HAP-1 (cell line): ENCODE measurements at places on chromosomes 1 and 21.
A peak's percentile ranks its signal among the peaks of the same experiment; 100 is the strongest.

DNA sequence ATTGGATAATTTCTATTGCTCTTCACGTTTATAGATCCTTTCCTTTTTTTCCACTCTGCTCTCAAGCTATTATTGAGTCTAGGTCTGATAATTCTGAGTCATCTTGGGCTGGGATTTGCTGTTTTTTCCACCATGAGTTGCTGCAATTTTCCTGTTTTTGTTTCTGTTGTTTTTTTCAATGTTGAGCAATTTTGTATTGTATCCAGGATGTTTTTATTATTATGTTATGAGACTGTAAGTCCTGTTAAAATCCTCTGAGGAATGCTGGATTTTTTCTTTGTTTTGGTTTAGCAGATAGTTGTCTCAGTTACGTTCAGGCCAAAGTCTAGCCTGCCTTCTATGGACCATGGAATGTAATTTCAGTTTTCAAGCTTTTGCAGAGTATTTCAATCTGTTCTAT is 13.0 kb upstream of the SLC35A3 start:
- peak; percentile 58 for DNase-seq

GRCh38 chr1:162954824-162955223 is 93.8 kb upstream of the CCDC190 start:
- DNase-seq, result no peak

- DNase-seq, result no peak
Measured at GRCh38 chr1:10793129-10793651, 3.3 kb downstream of the CASZ1 start.

DNA sequence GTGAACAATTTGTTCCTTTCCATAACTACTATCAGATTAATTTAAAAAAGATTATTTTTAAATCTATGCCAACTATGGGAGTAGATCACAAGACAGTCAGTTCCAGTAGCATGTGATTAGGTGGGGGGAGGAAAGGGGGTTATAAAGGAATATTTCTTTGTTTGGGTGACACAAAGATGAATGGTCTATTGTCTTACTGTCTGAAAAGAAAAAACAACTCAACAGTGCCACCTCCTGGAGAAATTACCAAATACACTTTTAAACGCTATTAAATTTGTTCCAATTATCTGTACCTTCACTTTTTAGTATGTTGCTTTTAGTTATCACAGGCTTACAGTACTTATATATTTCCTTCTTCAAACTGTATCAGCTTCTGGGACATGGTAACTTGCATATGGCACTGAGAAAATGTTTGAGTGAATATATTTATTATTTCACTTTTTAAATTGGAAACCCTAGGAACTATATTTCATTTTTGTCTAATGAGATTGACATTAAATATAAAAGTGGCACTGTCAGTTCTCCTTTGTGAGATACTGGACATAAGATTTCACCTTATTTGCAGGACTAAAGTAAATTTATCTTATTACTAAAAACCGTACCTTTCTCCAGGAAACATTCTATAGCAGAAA is 1.7 kb upstream of the SORT1 start:
- peak; percentile 52 for DNase-seq

GRCh38 chr1:158148468-158148867 is 32.2 kb upstream of the CD1D start:
- no peak for DNase-seq

- no peak for DNase-seq
Measured at GRCh38 chr1:12095452-12096263, 32.6 kb downstream of the TNFRSF8 start.

GRCh38 chr1:14334336-14335176 is 263.9 kb upstream of the KAZN start:
- no peak for DNase-seq

- DNase-seq, result no peak
Measured at GRCh38 chr1:52567943-52568342, 15.1 kb upstream of the TUT4 start.

- DNase-seq, result no peak
Measured at GRCh38 chr1:165942927-165943597, 115.6 kb downstream of the UCK2 start.

DNA sequence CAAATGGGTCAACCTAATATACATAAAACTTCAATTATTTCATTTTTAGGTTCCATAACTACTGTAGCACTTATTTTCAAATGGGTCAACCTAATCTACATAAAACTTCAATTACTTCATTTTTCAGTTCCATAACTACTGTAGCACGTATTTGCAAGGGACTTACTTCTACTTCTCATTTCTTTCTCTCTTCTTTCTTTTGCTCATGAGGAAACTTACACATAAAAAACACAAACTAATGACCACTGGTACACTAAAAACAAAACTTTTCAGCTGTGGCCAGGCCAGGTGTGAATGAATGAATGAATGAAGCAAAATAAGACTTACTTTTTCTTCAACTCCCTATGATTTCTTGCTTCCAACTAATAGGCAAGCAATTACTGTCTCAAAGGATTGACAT is 11.7 kb downstream of the SYDE2 start:
- DNase-seq, result no peak

GRCh38 chr1:147786536-147786935 is 26.1 kb upstream of the GJA5 start:
- no peak for DNase-seq

- no peak for DNase-seq
Measured at GRCh38 chr1:211336775-211337174, 10.1 kb downstream of the TRAF5 start.
